ENCODE measurements at places on chromosomes 5 and 9.

GRCh38 chr9:34956648-34957047, 1.4 kb upstream of the PHF24 start:
- DNase-seq, result no peak

- DNase-seq, result no peak
Measured at GRCh38 chr5:137960141-137960540, 70.9 kb downstream of the PKD2L2 start.

GRCh38 chr9:89641980-89642379, 37.2 kb downstream of the GADD45G start:
- no peak for DNase-seq

GRCh38 chr9:81729135-81729534, 39.8 kb upstream of the TLE1 start:
- DNase-seq, result no peak

GRCh38 chr5:132063090-132063911, 2.8 kb downstream of the IL3 start:
- DNase-seq, result no peak
